ENCODE measurements at places on chromosomes 7 and 10.

DNA sequence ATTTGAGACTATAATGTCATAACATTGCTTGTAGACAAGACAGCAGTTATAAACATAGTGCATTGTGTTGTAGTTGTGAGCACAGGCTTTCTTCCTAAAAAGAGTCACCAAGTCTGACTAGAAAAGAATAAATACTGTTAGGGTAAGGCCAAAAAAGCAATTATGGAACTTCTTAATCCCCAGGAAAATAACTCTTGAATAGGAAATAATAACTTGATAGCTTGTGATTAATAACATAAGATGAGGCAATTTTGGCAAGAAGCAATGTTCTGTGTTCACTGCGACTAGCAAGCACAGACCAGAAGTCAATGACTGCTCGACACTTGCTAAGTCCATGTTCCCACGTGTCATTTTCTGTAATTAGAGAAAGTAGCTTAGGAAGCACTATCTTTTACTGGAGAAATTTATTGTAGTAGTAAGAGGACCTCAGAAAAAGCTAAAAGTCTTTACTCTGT, 97.1 kb downstream of the AGMO start:
- H3K36me3 ChIP-seq: no peaks in the 10 kb centered on the region
- no peaks in the 10 kb centered on the region for H3K4me1 ChIP-seq
- no peak for DNase-seq
- no peak overlapping the region for H3K4me3 ChIP-seq
- H3K27ac ChIP-seq: no peak overlapping the region

DNA sequence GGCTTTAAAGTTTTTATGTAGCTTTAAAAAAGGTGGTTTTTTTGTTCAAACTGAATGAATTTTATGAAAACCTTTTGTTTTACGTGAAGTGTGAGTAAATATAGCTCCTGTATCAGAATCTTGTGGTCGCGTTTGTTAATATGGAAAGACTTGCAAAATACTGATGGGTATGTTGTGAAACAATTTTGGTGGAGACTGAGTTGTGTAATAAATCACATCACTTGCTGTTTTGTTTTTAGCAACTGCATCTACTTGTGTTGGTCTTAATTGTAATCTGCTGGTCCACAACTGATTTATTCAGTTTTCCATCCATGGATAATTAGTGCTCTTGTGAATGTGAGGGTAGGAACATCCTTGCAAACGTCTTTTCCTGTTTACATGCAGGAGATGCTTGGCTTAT, 10.5 kb downstream of the PLXDC2 start:
- no peaks in the 10 kb centered on the region for H3K36me3 ChIP-seq
- no peak for DNase-seq
- no peaks in the 10 kb centered on the region for H3K4me1 ChIP-seq
- H3K4me3 ChIP-seq: no peak overlapping the region
- H3K27ac ChIP-seq: no peak overlapping the region

DNA sequence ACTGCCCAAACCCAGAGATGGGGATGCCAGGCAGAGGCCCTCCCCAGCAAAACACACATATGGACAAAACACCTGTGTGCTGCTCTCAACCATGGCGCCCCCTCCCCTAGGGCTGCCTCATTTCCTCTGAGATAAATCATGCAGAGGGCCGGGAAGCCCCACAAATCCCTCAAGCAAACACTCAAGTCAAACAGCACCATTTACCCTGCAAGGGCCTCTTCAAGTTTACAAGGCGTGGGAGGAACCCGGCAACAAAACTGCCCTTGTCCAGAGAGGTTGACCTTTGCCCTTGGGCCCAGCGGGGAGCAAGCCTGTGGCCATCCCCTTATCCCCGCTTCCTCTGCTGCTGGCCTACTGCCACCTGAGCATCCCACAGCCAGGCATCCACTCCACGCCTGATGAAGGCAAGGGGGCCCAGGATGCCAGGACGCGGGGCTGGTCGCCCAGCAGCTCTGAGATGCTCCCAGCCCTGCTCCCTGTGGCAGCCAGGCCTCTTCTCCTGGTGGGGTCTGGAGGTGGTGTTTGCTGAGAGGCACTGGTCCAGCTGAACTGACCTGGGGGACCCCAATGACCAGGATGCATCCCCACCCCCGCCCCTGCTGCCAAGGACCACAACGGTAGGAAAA, 77.4 kb downstream of the DLG5 start:
- no peak overlapping the region for H3K4me3 ChIP-seq
- H3K4me1 ChIP-seq: peaks cover 50% of the 10 kb centered on the region
- H3K36me3 ChIP-seq: no peaks in the 10 kb centered on the region
- no peak overlapping the region for H3K27ac ChIP-seq

DNA sequence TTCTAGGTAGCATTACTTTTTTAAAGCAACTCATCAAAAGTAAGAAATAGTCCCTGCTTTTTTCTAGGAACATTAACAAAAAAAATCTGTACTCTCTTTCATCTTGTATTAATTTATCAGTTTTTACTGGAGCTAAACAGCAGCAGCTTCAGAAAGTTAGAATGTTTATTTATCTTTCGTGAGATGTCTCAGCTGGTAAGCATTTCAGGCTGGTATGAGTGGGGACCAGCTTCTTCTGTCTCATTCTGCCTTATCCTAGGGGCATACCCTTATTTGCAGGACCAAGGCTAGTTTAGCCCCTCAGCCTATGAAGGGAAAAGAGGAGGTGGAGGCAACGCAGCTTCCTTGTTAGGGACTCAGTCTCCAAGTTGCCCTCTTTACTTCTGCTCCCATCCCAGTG, 35.1 kb downstream of the LANCL2 start:
- H3K4me3 ChIP-seq: no peak overlapping the region
- DNase-seq: no peak
- H3K27ac ChIP-seq: no peak overlapping the region
- H3K4me1 ChIP-seq: no peaks in the 10 kb centered on the region
- H3K36me3 ChIP-seq: no peaks in the 10 kb centered on the region
- H3K27me3 ChIP-seq: no peaks in the 10 kb centered on the region

- H3K27ac ChIP-seq: no peak overlapping the region
- no peaks in the 10 kb centered on the region for H3K4me1 ChIP-seq
- DNase-seq: no peak
- no peaks in the 10 kb centered on the region for H3K36me3 ChIP-seq
- H3K27me3 ChIP-seq: no peaks in the 10 kb centered on the region
- no peak overlapping the region for H3K4me3 ChIP-seq
Observed at GRCh38 chr10:30384051-30384674, 35.1 kb upstream of the MTPAP start.

DNA sequence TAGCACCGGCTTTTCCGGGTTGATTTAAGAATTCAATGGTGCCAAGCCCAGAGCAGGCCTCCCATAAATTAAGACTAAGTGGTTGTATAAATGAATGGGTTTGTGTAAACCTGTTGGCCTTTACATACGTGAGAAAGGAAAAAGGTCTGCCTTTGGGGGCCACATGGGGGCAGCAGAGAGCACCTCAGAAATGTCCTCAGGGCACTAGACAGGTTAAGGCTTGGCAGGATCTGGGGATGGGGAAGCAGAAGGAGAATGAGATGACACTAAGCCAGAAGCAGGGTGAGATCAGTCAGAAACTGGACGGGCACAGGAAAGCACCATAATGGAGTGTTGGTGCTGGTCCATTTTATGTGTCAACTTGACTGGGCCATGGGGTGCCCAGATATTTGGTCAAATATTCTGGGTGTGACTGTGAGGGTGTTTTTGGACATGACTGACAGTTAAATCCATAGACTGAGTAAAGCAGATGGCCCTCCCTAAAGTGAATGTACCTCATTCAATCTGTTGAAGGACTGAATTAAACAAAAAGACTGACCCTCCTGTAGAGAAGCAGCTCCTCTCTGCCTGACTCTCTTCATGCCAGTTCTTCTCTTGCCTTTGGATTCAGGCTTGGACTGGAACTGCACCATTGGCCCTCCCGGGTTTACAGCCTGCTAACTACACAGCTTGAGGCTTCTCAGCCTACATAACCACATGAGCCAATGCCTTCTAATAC, 58.9 kb downstream of the FRMPD2 start:
- H3K4me1 ChIP-seq: no peaks in the 10 kb centered on the region
- no peaks in the 10 kb centered on the region for H3K36me3 ChIP-seq
- peaks cover 4% of the 10 kb centered on the region for H3K27me3 ChIP-seq
- no peak overlapping the region for H3K4me3 ChIP-seq

DNA sequence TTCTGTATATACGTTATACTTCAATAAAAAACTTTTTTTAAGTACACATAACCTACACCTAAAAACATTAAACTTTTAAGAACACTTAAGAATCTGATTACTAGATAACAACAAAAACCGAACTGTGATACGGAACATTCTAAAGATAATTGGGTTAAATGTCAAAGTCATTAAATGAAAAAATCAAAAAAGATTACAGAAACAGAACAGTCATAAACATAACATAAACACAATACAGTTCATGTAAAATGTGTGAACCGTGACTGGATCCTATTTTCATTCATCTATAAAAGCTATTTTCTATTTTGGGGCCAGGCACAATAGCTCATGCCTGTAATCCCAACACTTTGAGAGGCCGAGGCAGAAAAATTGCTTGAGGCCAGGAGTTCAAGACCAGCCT, 38.6 kb downstream of the ATE1 start:
- H3K36me3 ChIP-seq: no peaks in the 10 kb centered on the region
- H3K27ac ChIP-seq: no peak overlapping the region

GRCh38 chr7:112540839-112541577, 60.2 kb downstream of the LSMEM1 start:
- DNase-seq: no peak
- no peaks in the 10 kb centered on the region for H3K4me1 ChIP-seq
- no peaks in the 10 kb centered on the region for H3K36me3 ChIP-seq
- no peak overlapping the region for H3K27ac ChIP-seq

DNA sequence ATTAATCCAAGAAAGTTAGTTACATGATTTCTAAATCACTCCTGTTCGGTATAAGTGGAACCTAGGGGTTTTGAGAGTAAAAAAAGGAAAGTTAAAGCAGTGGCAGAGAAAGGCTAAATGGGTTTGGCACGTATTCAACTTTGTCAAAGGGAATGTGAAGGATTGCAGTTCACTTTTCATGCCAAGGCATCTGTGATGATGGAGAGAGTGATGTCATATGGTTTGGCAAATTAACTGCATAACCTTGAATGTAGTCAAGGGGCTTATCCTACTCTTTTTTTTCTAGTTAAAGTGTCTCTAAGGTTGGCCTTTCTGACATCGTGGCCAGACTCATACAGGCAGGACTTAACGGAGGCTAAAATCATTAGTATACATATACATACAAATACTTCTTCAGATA, 277.8 kb downstream of the EXOC4 start:
- H3K27me3 ChIP-seq: no peaks in the 10 kb centered on the region
- no peak overlapping the region for H3K27ac ChIP-seq
- H3K4me1 ChIP-seq: no peaks in the 10 kb centered on the region
- DNase-seq: no peak

GRCh38 chr10:17737027-17737965, 14.7 kb upstream of the TMEM236 start:
- H3K27ac ChIP-seq: no peak overlapping the region
- no peak for DNase-seq
- H3K4me1 ChIP-seq: no peaks in the 10 kb centered on the region
- H3K4me3 ChIP-seq: no peak overlapping the region
- H3K36me3 ChIP-seq: no peaks in the 10 kb centered on the region

- H3K27me3 ChIP-seq: peaks cover 14% of the 10 kb centered on the region
- no peaks in the 10 kb centered on the region for H3K4me1 ChIP-seq
- no peaks in the 10 kb centered on the region for H3K36me3 ChIP-seq
Observed at GRCh38 chr7:155517452-155517851, 28.9 kb downstream of the CNPY1 start.

All from Panc1 (cell line).